ENCODE measurements at places on chromosomes 3 and 15.

DNA sequence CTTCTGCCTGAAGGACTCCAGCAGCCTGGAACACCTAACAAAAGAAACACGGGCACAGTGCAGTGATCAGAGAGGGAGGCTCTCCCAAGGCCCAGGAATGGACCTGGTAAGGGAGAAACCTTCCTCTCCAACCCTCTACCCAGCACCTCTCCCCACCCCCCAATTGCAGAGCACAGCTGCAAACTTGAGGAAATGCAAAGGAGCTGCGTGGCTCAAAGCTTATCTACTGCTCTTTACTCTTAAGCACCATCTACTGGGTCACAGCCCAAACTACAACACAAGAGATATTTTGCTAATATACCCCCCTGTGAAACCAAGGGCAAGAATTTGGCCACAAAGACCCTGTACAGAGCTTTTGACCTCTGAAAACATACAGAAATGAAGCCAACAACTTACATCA lies 328.3 kb downstream of the OXSM start:
- no peak for DNase-seq

DNA sequence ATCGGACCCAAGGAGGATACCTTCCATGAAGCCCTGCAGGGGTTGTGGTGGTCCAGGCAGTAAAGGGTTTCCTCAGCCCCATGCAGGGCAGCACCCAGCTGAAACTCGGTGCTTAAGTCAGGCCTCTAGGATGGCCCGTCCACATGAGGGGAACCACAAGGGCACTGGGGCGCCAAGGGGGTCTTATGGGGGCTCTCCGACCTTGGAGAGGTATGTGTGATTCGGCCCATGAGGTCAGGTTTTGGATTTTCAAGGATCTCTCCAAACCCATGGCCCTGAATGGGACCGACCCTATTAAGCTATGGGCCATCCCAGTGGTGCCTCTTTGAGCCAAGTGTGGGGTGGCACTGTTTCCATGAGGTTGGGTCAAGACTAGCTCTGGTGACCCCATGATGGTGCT lies 233.3 kb downstream of the SNRPN start:
- DNase-seq: no peak

- no peak for DNase-seq
Measured at GRCh38 chr15:32908135-32908801, 190.5 kb downstream of the GREM1 start.

DNA sequence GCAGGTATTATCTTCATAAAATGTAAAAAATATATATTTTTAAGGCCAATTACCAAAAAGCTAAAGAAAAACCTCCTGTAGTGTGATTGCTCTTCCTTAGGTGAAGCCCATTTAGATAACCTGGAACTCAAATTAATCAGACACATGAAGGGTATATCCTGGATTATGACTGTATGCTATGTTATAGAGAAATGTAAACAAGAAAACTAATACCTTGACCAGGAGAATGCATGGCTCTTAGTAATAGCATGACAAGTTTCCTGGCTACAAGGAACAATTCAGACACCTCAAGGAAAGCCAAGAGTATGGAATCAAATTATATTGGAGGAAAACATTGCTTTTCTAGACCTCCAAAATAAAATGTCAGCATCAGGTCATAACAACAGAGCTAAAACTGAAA lies 14.0 kb upstream of the CFAP161 start:
- DNase-seq: no peak

- DNase-seq: no peak
Measured at GRCh38 chr15:82895983-82896382, 56.5 kb downstream of the HOMER2 start.
